ENCODE measurements at places on chromosomes 3 and 15.

DNA sequence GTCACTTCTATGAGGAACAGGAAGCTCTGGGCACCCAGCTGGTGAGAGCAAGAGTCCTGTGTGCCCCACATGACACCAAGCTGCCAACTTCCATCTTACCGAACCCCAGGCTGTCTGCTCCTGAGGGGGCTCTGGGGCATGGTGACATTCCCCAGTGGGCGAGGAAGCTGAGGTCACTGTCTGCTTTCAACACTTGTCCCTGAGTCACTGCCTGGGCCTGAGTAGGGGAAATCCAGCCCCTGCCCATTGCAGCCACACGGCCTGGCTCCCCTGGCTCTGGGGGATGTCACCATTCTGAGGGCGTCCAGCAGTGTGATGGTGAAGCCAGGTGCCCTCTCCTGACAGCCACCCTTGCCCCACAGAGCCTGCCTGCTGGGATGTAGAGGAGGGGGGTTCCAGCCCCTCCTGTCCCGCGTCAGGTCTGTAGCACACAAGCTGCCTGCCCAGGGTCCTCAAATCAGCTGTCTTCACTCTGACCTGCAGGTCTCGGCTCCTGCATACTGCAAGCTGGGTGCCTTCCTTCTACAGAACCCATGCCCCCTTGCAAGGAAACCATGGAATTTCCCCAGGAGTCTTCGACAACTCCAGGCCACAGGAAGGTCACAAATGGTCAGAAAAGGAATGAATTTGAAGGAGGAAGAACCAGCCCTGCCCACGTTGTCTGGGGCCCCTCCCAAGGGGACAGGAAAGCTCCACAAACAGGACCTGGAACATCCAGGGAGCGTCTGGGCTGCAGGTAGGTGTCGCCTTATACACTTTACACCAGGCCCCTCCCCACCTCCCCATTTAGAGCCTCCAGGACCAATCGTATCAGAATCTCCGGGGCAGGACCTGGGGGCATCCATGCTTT, 69.9 kb upstream of the GATM start:
- no peak for DNase-seq

GRCh38 chr3:39327053-39327745, 2.3 kb upstream of the CCR8 start:
- DNase-seq = no peak

DNA sequence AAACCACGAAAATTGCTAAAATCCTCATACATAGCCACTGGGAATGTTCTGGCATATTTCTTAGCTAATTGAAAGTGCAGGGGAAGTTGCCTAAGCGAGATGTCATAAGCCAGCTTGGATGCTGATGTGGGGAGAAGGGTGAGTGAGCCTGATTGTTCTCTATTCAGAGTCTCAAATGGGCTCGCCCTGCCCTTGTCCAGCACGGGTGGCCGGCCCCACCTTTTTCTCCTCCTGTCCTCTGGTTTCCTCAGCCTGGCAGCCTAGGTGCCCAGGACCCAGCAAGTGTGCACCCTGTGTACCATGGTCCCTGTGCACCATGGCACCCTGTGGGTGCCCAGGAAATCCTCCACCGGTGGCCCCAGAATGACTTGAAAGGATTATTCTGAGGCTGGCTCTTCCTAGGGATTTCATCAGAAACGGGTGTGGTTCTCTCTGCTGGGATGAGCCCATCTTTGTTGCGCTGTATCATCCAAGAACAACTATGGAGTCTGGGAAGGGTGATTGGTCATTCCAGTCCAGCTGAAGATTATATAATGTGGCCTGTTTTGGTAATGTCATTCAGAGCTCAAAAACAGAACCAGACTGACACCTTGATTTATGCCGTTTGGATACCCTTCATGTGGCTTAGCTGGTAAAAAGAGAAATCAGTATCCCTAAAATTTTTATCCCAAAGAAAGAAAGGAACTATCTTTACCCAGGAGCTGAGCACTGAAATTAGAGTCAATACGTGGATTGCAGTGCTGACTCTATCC, 150.8 kb upstream of the BHLHE40 start:
- no peak for DNase-seq

DNA sequence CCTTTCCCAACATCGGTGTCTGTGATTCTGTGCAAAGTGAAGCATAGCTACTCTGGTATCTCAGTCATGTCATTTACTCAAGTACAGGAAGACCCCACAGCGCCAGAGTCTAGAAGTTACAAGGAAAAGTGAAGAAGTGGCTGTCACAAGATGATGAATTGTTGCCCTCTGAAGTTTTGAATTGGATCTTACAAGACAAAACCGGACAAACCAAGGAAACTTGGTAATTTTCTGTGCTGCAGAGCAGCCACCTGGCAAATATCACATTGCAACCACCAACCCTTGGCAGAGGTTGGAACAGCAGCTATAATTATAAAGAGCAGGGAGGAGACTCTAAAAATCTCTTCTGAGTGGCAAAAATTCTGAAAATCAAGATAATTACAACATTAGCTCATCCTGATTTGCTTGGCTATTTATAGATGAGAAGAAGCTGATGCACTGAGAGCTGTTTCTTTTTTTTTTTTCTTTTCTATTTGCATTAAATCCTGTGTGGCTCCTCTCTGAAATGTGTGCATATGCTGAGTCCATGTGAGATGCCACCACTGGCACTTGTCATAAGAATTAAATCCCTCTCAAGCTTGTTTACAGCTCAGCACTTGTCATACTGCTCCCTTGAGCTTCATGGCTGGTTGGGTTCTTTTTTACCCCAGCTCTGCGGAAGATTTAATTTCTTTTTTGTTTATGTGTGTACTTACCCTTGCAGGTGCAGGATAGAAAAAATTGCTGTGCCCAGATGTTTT, 68.0 kb upstream of the MNS1 start:
- DNase-seq = no peak

DNA sequence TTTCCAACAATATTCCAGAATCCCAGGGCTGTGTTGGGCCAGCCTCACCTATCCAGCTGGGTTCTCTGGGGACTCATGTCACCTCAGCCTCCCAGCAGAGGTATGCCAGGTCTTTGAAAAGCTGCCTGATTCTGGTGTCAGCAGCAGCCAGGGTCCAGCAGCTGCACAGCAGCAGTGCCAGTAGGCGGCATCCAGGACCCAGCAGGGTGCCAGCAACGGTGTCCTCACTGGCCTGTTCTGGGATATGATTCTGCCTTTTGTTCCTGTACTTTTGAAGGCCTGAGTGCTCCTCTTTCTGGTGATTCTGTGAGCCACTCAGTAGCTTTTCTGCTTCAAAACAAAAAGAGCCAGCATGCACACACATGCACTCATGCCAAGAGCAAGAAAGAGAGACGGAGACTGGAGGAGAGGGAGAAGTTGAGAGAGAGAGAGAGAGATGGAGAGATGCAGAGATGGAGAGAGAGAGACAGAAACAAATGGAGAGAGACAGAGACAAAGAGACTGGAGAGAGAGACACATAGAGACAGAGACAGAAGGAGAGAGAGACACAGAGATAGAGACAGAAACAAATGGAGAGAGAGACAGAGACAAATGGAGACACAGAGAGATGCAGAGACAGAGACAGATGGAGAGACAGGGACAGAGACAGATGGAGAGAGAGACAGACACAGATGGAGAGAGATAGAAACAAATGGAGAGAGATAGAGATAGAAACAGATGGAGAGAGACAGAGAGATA, 205.7 kb downstream of the UACA start:
- no peak for DNase-seq

- DNase-seq = no peak
Observed at GRCh38 chr3:43453981-43454380, 167.6 kb downstream of the SNRK start.

DNA sequence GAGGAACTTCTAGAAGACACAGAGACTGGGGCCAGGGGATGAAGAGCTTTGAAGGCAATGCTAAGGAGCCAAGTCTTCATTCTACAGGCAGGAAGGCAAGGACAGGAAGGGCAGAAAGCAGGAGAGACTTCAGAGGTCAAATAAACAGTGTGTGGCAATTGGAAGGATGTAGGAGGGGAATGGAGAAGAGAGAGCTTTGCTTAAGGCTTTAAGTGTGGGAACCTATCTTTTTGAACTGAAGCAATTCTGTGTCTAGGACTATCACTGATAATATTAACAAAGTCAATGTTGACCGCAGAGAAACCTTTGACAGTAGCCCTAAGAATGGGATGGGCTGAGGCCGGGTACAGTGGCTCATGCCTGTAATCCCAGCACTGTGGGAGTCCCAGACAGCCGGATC, 325.0 kb downstream of the FOXP1 start:
- no peak for DNase-seq

DNA sequence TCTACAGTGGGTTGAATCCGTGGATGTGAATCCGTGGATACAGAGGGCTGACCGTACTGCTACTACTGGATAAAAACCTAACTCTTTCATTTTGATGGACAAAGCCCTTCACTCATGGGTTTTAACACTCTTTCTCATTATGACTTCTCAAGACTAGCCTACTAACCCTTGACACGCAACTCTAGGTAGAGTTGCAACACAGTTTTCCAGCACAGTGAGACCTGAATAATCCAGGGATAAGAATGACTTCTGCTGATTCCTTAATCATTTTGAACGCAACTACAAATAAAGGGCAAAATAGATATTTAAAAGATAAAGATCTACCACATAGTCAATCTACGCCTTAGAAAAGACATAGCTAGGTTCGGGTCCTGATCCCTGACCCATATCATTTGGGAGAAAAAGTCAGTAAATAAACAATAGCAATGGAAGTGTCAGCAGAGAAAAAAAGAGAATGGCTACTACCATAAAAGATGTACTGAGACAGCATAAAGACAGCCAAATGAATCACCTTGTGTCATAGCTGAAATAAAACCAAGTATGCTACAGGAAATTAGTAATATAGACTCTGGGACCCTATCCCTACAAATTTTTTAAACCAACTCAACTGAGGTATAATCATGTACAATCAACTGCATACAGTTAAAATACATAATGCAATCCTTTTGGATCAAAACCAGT, 87.6 kb downstream of the DPH6 start:
- DNase-seq = no peak

DNA sequence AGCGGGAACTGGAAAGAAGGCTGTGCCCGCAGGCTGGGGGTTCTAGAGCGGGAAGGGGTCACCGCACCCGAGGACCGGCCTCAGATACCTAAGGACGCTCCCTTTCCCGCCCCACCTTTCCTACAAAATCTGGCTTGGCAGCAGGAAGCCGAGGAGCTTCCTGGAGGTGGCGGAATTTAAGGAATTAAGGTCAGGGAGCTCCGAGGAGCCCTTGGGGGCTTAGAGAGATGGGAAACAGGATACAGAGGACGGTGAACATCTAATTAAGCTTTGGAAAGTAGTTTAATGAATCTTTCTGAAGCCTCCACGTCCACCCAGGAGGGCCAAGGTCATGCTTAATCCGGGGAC, 507 bp upstream of the AP3B2 start:
- DNase-seq = no peak

- no peak for DNase-seq
Observed at GRCh38 chr15:68829068-68829467, 8.4 kb upstream of the ANP32A start.

GRCh38 chr3:52090933-52091468, 34.6 kb upstream of the DUSP7 start:
- DNase-seq = no peak

Measured in stimulated activated CD4-positive, alpha-beta T cell treated with anti-CD3 and anti-CD28 coated beads, TNF-alpha, amount 100 ng/mL, for 1 hour (primary cell).